ENCODE measurements at places on chromosomes 5 and 9.

GRCh38 chr5:60822285-60822556 is 21.8 kb downstream of the ELOVL7 start:
- no peak for DNase-seq

GRCh38 chr9:133506653-133507038 is 18.1 kb downstream of the MYMK start:
- no peak for DNase-seq

DNA sequence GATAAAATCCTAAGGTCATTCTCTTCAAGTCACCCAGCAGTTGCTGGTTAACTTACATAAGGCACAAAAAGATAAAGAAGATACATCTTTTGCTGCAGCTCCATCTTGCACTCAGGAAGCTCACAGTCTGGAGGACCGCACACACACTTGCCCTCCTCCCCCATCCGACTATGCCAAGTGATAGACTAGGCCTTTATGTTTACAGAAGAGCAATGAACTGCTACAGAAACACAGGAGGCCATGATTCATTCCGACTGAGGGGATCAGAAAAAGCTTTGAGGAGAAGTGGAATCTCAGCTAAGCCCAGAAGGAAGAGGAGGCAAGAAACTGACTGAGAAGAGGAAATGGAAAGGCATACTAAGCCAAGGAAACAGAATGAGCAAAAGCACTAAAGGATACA is 17.4 kb downstream of the NRG2 start:
- DNase-seq, result no peak

GRCh38 chr5:55708732-55709131 is 3.4 kb downstream of the SLC38A9 start:
- DNase-seq, result no peak

- DNase-seq, result no peak
Measured at GRCh38 chr5:87877495-87877894, 391.1 kb downstream of the TMEM161B start.

GRCh38 chr9:69454321-69454720 is 129.3 kb downstream of the ENTREP1 start:
- no peak for DNase-seq

GRCh38 chr5:78509884-78510769 is 138.4 kb downstream of the LHFPL2 start:
- DNase-seq, result peak; percentile 24

GRCh38 chr5:13359344-13359743 is 585.1 kb downstream of the DNAH5 start:
- DNase-seq, result no peak

GRCh38 chr5:68279984-68280383 is 64.4 kb downstream of the PIK3R1 start:
- DNase-seq, result no peak

DNA sequence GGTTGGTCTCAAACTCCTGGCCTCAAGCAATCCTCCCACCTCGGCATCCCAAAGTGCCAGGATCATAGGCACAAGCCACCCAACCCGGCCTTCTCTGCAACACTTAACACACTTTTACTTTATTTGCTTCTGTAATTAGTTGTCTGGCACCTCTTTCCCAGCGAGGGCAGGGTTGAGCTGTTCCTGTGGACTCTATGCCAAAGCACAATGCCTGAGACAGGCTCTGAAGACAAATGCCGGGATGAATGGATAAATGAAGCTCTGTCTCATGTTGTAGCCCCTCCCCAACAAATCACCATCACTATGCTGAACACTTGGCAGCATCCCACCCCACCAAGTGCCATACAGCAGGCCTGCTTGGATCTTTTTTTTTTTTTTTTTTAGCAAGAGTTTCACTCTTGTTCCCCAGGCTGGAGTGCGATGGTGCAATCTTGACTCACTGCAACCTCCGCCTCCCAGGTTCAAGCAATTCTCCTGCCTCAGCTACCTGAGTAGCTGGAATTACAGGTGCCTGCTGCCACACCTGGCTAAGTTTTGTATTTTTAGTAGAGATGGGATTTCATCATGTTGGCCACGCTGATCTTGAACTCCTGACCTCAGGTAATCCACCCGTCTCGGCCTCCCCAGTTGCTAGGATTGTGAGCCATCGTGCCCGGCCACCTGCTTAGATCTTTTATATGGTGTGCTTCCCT is 21.3 kb downstream of the GPX3 start:
- no peak for DNase-seq
